ENCODE measurements at places on chromosomes 1 and 21.

DNA sequence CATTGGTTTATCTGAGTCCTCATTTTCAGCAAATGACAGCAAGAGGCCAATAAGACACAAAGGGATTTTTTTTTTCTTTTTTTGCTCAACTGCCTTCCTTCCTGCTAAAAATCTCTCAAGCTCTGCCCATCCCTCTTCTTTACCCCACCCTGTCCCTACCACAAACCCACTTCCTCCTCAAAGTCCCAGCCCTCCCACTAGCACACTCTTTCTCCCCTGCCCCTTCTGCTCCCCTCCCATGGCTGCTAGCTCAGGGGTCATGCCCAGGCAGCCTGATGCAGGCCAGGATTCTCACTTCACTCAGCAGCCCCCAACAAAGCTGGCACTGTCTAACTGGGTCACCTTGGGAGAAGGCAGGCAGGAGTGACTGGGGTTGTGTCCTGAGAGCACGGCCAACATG is 28.8 kb upstream of the PPP2R5A start:
- peaks cover 2% of the 10 kb centered on the region for H3K27me3 ChIP-seq
- DNase-seq: peak; percentile 59
- no peaks in the 10 kb centered on the region for H3K36me3 ChIP-seq
- peak overlapping the region; percentile 77 for H3K4me3 ChIP-seq
- peak overlapping the region; percentile 63 for H3K27ac ChIP-seq
- peaks cover 72% of the 10 kb centered on the region for H3K4me1 ChIP-seq

DNA sequence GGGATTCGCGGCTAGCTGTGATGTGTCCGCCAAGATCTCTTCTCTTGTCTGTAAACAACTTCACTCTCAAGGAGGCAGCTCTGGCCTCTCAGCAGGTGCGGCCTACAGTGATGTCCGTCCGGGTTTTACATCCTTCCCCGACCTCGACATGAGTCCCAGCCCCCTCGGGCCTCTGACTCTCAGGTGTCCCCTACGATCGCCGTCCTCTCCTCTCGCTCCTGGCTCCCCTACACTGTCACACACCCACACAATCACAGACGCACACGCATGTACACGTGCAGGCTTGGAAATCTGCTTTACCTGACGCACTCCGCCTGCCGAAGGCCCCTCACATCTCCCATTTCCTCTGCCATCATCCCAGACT is 797 bp upstream of the RSPH1 start:
- H3K27ac ChIP-seq: peak overlapping the region; percentile 94
- no peaks in the 10 kb centered on the region for H3K27me3 ChIP-seq
- peak overlapping the region; percentile 87 for H3K4me3 ChIP-seq
- peaks cover 16% of the 10 kb centered on the region for H3K4me1 ChIP-seq

GRCh38 chr21:36910581-36911307 is 55.7 kb downstream of the HLCS start:
- no peak overlapping the region for H3K4me3 ChIP-seq
- no peaks in the 10 kb centered on the region for H3K27me3 ChIP-seq
- H3K36me3 ChIP-seq: no peaks in the 10 kb centered on the region

GRCh38 chr1:200959411-200959921 is 64.0 kb downstream of the KIF21B start:
- H3K27me3 ChIP-seq: peaks cover 4% of the 10 kb centered on the region
- H3K4me3 ChIP-seq: no peak overlapping the region
- no peak overlapping the region for H3K27ac ChIP-seq
- no peak for DNase-seq

DNA sequence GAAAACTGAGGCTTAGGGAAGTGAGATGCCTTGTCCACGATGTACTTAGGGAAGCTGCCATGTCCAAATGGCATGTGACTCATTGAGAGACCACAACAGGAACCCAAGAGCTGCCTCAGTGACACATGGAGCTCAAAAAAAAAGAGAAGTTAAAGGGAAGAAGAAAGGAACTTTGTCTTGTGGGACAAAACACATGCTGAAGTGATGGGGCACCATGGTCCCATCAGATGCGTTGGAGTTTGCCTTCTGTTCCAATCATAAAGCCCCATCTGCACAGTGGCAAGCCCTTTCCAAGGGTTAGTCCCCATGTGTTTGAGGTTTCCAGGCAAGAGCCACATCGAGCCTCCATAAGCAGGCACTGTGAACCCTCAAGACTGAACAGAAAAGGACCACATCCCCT is 8.0 kb downstream of the MED8 start:
- peak overlapping the region; percentile 68 for H3K27ac ChIP-seq
- H3K27me3 ChIP-seq: no peaks in the 10 kb centered on the region
- no peak overlapping the region for H3K4me3 ChIP-seq
- peaks cover 5% of the 10 kb centered on the region for H3K36me3 ChIP-seq

DNA sequence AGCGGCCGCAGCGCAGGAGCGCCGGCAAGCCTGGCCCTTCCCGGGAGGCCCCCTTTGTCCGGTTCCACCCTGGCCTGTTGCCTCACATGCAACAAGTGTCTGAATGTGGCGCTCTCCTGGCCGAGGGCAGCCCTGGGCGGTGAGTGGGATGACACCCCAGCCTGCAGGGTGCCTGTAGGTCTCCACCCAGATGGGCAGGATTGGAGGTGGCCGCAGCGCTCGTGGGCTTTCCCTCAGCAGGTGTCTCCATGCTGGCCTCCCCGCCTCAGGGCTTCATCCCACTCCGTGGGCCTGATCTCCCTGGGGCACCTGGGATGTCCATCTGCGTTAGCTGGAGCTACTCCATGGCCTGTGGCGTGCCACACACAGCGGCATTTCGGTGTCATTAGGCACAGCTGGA is 1.5 kb downstream of the MIB2 start:
- H3K27me3 ChIP-seq: no peaks in the 10 kb centered on the region
- no peaks in the 10 kb centered on the region for H3K36me3 ChIP-seq
- peaks cover 32% of the 10 kb centered on the region for H3K4me1 ChIP-seq
- H3K4me3 ChIP-seq: peak overlapping the region; percentile 84
- no peak overlapping the region for H3K27ac ChIP-seq

DNA sequence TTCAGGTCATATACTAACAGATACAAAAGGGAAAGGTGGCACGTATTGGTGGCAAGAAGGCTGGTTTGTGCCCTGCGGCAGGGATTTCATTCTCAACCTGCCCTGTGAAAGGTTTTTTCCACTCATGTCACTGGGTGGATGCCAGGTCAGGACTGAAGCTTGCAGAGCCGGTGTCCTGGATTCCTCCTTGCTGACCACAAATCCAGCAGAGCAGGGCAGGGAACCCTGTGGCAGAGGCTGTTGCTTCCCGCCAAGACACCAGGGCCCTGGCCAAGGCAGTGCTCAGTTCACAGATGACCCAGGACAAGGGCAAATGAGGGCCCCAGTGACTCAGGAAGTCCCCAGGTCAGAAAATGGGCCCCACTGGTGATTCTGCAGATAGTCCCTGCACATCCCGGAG is 16.4 kb downstream of the BSND start:
- no peak overlapping the region for H3K27ac ChIP-seq
- H3K4me3 ChIP-seq: no peak overlapping the region
- DNase-seq: no peak
- peaks cover 45% of the 10 kb centered on the region for H3K27me3 ChIP-seq
- H3K36me3 ChIP-seq: no peaks in the 10 kb centered on the region
- H3K4me1 ChIP-seq: no peaks in the 10 kb centered on the region

DNA sequence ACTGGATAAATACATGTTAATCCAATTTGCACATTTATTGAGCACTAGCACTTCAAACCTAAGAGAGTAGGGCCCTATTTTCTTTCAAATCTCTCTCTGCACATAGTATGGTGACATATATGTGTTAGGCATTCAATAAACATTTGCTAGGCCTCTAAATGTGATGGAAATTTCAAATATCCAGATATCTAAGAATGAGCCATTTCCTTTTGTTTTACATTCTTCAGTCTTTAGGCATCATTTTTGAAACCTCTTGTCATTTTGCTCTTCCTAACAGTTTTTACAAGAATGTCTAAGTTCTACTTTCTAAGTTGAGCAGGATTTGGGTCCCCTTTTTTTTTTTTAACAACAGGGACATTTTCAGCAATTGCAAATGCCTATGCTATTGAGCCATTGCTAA is 395.7 kb upstream of the ST6GALNAC5 start:
- H3K4me3 ChIP-seq: no peak overlapping the region
- H3K27me3 ChIP-seq: no peaks in the 10 kb centered on the region
- peaks cover 6% of the 10 kb centered on the region for H3K36me3 ChIP-seq
- H3K27ac ChIP-seq: no peak overlapping the region
- DNase-seq: no peak
- no peaks in the 10 kb centered on the region for H3K4me1 ChIP-seq

DNA sequence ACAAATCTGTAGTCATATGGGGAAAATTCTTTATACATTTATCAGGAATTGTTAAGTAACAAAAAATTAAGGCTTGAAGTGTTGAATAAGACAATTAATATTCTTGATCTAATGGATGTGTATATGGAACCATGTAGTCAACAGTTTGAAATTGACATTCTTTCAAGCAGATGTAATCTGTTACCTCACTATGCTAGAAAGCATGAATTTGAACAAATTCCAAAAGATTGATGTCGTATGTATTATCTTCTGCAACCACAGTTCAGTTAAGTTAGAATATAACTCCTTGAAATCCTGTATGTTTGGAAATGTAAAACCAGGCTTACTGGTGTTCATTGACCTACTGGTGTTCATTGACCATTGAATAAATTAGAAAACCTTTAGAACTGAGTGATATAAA is 16.1 kb downstream of the CCDC18 start:
- peaks cover 14% of the 10 kb centered on the region for H3K36me3 ChIP-seq
- no peak overlapping the region for H3K4me3 ChIP-seq
- peaks cover 3% of the 10 kb centered on the region for H3K4me1 ChIP-seq
- H3K27me3 ChIP-seq: no peaks in the 10 kb centered on the region

Data from naive thymus-derived CD8-positive, alpha-beta T cell (primary cell).